Retina (tissue), 1 donor: ENCODE measurements at places on chromosomes 4 and X.

DNA sequence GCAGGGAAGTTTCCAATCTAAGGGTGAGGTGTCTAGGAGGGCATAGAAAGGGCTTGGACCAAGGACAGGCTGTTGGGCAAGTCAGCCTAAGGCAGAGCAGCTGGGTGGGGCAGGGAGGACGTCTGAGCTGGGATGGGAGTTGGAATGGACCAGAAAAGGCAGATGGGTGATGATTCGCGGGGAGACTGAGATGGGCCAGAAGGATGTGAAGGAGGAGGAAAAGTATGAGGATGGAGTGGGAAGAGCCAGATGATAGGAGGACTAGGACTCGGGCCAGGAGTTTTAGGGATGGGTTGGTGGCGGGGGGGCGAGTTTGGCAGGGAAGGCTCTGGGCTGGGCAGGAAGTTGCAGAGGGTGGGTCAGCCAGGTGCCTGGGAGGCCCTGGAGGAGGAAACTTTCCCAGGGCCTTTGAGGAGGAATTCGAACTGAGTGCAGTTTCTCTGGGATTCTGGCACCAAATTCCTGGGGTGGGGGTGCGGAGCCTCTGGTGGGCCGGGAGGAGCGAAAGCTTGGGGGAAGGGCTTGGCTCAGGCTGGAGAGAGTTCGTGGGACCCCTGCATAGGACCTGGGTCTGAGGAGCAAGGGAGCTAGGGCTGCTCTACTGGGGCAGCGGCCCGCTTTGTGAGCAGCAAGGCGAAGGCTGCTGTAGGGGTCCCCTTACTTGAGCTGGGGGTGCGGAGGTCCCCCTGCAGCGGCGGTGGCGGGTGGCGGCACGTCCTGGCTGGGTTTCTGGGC lies 8.7 kb upstream of the TIMP1 start:
- peak; percentile 61 for DNase-seq

DNA sequence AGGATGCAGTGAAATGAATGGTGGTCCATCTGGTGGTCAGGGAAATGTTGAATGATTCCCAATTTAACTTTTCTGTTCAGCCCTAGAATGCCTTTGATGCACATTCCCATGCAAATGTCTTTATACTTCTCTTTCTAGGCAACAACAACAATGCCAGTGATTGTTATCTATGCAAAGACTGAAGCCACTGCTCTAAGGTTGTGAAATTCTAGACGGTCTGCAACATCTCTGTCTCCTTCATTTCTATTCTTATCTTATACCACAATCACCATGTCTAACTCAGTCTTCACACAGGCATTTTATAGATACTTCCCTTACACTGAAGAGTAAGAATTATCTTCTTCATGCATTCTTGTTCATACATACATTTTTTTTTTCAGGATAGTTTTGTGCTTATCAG lies 84.5 kb downstream of the HPGD start:
- no peak for DNase-seq

DNA sequence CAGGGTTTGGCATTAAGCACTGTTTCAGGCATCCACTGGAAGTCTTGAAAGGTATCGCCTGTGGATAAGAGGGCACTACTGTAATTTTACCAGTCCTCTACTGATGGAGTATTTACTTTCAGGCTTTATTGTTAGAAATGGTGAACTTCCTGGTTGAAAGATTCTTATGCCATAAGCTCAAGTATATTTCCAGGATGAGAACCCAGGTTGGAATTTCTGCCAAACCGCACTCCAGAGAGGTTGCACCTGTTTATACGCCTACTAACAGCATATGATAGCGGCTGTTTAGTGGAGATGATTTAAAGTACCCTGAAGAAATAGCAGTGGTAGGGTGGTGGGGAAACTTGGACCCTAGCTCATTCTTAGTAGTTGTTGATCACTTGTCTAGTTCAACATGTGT lies 9.9 kb downstream of the FNIP2 start:
- no peak for DNase-seq

- no peak for DNase-seq
Observed at GRCh38 chr4:61275241-61275640, 75.1 kb downstream of the ADGRL3 start.

GRCh38 chr4:53706422-53707032 lies 115.2 kb upstream of the LNX1 start:
- peak; percentile 49 for DNase-seq

DNA sequence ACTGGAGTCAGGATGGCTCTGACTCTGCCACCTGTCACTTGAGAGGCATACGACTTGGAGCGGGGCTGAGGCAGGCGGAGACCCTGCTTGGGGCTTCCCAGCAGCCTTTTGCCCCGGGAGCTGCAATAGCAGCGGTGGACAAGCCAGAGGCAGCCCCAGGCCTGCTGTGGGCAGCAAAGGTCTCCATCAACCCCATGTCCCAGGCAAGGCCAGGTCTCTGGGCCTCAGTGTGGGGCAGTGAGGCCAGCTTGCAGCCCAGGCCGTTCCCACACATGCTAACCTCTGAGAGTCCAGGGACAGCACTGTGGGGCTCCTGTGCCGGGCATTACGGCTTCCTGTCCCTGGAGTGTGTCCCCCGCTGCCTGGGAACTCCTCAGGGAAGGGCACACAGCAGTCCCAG lies 53.0 kb downstream of the FAM53A start:
- no peak for DNase-seq

- DNase-seq, result no peak
Observed at GRCh38 chr4:186771624-186772023, 48.0 kb upstream of the FAT1 start.

DNA sequence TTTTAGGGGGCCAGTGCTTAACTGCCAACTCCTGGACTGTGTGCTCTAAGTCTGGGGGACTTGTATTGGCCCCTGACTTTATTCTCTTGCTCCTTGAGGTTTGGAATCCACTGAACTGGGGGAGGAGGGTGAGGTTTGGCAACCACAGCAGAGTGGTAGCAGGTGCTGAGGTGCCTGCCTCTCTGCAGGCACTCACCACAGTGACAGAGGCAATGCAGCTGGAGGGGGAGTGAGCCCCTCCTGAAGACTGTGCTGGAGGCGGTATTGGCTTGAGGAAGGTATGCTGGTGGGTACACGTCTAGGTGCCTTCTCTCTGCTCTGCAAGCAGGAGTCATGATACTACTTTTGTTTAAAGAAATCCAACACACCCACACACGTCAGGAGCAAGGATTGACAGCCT lies 24.6 kb downstream of the CFAP299 start:
- DNase-seq, result no peak

- peak; percentile 70 for DNase-seq
Observed at GRCh38 chr4:182212211-182212761, 30.9 kb upstream of the TENM3 start.

DNA sequence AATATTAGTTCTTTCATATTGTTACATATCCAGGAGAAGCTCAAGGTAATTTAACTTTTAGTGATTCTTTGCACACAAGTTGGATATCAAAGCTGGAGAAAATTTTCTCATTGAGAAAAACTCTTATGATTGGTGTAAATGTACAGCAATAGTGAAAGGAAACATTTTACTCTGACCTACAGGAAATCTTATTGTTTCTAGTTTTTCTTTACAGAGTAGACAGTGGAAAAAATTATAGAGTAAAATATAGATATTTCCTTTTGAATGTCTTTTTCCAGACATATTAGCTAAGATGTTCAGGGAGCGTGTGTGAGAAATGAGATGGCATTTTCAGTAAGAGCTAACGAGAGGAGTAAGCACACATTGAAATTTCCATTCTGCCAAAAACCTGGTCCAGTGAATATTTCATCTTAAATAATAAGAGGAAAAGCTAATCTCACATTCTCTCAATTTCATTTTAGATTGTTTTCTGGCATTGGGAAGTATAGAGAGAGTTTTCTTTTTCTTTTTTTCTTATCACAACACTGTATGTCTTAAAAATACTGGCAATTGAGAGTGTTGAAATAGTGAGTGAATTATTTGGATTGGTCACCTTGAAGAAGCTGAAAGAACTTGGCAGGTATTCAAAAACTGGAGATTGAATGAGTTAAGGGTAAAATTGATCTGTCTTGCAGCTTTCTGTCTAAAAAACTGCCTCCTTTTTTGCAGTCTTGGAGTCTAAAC lies 15.6 kb upstream of the ATP8A1 start:
- DNase-seq, result no peak

GRCh38 chrX:41785685-41786084 lies 61.7 kb downstream of the GPR82 start:
- DNase-seq, result no peak

GRCh38 chr4:160947653-160948052 lies 1216.1 kb downstream of the FSTL5 start:
- no peak for DNase-seq

GRCh38 chr4:183485411-183486160 lies 19.3 kb upstream of the ING2 start:
- no peak for DNase-seq

DNA sequence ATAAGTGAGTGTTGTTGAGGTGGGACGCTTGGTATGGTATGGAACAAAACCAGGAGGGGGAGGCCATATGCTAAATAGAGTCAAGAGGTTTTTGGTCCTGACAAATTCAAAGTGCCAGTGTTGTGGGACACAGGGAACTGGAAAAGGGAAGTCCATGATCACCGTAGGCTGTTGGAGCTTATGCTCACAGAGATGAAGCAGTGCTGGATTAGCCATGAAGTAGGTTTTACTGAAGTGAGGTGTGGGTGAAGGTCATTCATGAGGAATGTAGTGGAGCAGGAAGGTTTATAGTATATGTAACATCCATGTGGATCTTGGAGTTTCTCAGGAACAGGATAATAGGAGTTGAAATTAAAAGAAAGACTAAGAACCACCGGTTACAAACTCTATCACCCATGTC lies 256.1 kb upstream of the PITX2 start:
- no peak for DNase-seq

DNA sequence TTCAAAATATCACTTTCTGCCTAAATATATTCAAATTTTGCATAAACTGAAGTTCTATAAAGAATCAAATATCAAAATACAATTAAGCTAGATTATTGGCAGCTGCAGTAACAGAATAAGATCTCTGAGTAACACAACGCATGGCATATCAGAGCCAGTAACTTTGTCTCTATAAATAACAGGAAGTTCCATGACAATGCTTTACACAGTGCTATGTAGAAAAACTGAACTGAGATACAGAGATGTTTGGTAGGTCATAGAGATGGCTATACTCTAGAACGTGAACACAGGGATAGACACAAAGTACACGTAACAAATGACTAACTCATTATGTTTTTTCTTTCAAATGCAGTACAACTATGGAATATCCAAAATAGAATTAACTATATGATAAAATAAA lies 18.2 kb downstream of the UBE2D3 start:
- DNase-seq, result no peak

- DNase-seq, result peak; percentile 67
Observed at GRCh38 chr4:7910952-7911578, 28.6 kb downstream of the AFAP1 start.

DNA sequence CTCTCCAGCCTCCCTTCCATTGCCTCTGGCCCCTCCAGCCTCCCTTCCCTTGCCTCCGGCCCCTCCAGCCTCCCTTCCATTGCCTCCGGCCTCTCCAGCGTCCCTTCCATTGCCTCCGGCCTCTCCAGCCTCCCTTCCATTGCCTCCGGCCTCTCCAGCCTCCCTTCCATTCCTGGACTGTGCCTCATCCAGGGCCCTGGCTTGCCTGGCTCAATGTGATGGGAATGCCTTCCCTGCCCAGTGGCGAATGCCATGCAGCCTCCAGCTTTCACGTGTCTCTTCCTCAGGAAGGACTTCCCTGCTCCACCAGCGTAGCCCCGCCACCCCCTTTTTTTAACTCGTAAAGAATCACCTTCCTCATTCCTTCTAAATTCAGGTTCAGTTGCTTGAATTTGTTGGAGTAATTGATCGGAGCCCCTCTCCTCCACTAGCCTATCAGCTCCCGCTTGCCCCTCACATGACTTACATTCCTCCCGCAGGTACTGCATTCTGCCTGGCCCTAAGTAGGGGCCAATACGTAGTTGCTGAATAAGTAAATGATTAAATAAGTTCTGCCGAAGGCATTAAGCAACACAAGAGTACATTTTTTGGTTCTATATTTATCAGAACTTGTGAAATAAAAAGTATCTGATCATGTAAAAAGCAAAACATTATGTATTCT lies 30.3 kb downstream of the SORBS2 start:
- DNase-seq, result no peak

DNA sequence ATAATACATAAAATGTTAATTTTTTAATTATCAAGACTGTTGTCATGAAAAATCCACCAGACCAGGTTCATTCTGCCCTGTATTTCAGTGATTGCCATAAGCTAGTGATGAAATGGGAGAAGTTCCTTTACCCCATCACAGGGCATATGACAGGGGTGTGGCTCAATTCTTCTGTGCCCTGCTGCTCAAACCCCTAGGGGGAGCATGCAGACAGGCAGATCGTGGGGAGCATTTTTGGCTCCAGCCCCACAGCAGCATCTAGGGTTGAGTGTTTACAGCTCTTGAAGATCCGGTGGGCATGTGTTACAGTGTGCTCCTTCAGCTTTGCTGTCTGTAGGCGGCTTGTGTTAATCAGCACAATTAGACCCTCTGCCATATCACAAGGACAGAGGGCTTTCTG lies 700.7 kb downstream of the PCDH18 start:
- DNase-seq, result no peak

- no peak for DNase-seq
Observed at GRCh38 chrX:42751573-42751972, 26.4 kb downstream of the PPP1R2C start.

DNA sequence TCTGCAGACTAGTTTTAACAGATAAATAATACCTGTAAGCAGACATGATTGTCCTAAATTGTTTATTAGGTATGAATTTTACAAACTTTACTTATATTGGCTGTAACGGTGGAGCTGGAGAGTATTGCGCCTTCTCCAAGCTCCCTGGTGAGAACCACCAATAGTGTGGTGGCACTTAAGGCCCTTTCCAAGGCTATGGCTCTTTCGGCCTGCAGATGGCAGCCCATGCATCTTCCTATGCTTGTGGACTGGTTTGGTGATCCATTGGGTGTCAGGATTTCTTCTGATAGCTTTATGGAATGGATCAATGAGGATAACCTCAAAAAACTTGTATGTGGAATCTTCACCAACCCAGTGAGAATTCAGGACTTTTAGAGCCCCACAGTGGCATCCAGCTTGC lies 7.8 kb downstream of the LARP1B start:
- DNase-seq, result no peak

DNA sequence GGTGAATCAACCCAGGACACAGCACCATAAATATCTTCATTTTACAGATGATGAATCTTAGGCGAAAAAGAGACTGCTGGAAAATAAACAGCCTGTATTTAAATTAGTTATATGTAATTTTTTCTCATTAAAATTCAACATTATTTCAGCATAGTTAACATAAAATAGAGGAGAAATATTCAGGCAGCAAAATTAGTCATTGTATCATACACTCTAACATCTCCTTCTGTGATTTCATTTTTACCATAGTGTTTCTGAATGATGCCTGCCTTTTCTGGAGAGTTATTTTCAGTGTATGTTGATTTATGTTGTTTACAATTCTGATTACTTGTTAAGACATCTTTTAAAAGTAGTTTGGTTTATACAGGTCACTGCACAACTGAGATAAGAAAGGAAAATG lies 82.3 kb upstream of the KCNIP4 start:
- no peak for DNase-seq

DNA sequence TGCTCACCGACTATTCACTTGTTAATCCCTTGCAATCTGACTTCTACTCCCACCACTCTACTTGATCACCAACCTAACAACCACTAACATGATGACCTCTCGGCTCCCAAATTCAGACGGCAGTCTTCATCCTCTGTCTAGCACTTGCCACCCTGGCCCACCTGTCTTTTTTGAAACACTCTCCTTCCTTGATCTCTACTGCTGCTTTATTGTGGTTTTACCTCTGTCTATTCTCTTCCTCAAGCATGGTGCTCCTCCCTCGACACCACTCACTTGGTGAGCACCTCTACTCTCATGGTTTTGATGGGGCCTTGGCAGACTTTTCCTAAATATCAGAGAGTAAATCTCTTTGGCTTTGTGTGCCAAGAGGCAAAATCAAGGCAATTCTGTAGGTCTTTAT lies 21.7 kb upstream of the CXCR3 start:
- DNase-seq, result no peak
